Stimulated activated CD4-positive, alpha-beta T cell treated with anti-CD3 and anti-CD28 coated beads, TNF-alpha, amount 100 ng/mL, for 48 hours (primary cell): ENCODE measurements at places on chromosomes 11 and 22.

DNA sequence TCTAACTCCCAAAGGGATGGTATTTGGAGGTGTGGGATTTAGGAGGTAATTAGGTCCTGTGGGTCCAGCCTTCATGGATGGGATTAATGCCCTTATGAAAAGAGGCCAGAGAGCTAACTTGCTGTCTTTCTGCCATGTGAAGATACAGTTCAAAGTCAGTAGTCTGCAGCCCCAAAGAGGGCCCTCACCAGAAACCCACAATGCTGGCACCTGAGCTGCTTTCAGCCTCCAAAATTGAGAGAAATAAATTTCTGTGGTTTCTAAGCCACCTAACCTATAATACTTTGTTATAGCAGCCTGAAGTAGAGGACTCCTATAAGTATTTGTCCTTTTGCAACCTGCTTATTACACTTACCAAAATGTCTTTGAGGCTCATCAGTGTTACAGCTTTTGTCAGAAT, 16.2 kb downstream of the ATM start:
- no peak for DNase-seq

DNA sequence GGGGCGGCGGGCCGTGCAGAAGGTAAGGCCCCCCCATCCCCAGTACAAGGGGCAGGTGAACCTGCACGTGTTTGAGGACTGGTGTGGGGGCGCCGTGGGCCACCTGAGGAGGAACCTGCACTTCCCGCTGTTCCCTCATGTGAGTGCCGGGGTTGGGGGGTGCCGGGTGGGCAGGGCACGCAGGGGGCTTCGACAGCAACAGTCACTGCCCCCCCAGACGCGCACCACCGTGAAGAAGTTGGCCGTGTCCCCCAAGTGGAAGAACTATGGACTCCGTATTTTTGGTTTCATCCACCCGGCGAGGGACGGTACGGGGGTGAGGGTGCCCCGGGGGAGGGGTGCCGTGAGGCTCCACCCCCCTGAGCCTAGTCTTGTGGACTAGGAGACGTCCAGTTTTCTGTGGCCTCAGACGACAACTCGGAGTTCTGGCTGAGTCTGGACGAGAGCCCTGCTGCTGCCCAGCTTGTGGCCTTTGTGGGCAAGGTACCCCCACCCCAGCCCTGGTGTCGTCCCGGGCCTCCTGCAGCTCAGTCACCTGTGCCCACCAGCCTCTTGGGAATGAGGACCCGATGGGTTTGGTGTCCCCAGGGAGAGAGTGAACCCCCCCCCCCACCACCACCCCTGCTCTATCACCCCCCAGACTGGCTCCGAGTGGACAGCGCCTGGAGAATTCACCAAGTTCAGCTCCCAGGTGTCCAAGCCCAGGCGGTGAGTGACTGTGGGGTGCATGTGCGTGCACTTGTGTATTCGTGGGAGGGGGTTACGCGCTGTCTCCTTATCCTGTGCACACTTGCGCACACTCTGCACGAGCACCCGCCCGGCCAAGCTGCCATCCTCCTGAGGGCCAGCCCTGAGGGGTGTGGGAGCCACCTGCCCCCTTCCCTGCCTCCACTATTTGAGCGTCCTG, 3.8 kb downstream of the B4GALNT4 start:
- DNase-seq: no peak

DNA sequence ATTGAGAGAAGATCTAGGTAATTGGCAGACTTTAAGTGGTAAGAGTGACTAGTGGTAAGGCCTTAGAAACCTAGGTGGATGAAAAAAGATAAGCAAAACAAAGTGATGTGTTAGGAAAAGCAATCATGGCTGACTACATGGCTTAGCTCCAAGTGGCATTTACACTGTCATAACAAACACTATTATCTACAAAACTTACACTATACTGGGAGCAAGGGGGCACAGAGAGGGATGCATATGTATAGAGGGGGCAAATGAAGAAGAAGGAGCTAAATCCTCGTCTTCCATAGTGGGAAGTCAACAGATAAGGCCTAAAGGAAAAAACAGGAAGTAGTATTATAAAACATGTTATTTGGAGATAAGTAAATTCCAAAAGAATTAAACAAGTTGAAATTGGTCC, 32.5 kb downstream of the ADORA2A start:
- no peak for DNase-seq

GRCh38 chr22:27215871-27216270, 558.5 kb downstream of the MIAT start:
- no peak for DNase-seq

DNA sequence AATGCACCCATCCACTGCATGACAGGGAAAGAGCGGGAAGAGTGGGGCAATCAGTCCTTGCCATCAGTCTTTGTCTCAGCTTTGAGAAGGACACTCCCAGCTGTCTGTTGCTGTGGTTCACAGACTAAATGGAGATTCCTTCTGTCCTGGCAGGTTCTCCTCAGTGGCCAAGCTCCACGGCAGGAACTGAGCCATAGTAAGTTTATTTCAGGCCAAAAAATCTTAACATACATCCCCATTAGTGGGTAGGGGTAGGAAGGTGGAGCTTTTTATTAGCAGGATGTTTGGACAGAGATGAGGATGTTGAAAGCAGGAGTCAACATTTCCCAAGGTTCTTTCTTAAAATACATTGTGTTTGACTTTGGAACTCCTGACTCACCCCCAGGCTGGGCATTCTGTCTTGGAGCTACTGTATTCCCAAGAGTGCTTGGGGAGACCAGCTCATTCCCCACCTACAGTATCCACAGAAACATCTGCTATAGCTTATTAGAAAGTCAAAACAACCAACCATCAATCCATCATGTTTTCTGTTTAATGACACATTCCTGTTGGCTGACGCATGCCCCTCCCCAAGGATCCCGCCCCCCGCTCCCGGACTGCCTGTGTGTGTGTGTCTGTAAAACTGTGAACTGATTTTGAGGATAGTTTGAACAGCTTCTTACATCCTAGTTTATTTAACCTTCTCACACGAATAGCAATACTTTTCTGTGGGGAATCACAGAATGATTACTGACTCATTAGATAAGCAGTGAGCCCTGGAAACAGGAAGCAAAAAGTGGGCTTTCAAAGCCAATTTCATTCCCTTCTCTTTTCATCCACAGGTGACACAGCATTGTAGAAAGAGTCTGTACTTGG, 109.5 kb downstream of the CCDC81 start:
- no peak for DNase-seq

GRCh38 chr11:79374727-79375126, 66.1 kb downstream of the TENM4 start:
- DNase-seq: no peak

- DNase-seq: no peak
Observed at GRCh38 chr11:78397398-78397797, 20.2 kb downstream of the GAB2 start.

- DNase-seq: no peak
Observed at GRCh38 chr11:100808904-100809491, 121.9 kb downstream of the ARHGAP42 start.

DNA sequence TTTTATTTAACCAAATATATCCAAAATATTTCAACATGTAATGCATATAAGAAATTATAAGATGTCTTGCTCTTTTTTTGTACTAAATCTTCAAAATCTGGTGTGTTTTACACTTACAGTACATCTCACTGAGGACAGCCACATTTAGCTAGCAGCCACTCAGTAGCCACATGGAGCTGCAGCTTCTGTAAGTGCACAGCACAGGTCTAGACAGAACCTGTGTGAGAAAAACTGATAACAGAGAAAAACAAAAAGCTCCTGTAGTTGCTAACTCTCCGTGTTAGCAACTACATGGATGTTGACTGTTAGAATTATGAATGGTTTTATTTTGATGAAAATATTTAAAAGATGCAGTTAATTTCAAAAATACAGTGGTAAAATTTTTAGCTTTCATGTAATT, 22.2 kb downstream of the ASRGL1 start:
- DNase-seq: no peak

GRCh38 chr11:72940417-72940816, 126.2 kb downstream of the ATG16L2 start:
- DNase-seq: no peak

- DNase-seq: no peak
Observed at GRCh38 chr11:123046473-123047259, 15.3 kb downstream of the HSPA8 start.

GRCh38 chr11:62124186-62125113, 639 bp downstream of the INCENP start:
- DNase-seq: no peak
